Neural crest cell (in vitro differentiated cells): ENCODE measurements at places on chromosomes 5 and 9. TPM values are rescaled to one million over a fixed set of nuclear protein-coding genes. Genes with fewer than 3 reads are reported as not detected.
A peak's percentile ranks its signal among the peaks of the same experiment; 100 is the strongest.

DNA sequence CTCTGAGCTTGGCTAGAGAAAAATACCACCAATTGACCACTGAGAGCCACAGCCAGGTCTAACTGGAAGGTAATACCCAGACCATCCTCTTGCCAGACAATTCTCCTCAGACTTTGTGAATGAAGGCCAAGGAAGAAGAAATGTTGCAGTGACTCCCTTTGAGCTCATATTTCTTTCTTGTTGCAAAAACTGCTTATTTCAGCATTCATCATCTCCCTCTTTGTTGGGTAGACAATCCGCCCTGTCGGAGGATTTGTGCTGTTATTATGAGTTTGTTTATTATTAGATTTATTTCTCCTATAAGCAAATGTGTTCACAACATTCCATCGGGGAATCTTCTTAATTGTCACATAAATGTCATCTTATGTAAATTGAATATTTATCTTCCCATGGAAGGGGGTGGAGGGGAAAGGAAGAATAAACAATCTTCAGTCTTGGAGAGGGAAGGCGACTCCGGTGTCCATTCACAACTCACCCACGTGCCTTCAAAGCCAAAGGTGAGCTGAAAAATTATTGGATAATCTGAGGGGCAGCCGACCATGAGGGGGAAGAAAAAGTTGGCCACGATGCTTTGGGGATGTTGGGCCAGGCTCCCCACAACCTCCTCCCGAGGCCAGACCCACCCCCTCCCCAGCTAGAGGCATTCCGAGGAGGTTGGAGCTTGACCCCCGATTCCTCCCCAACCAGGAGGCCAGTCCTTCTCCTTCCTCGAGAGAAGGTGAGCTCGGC lies 1.8 kb upstream of the JADE2 start:
- no peak for DNase-seq
- peak overlapping the region; percentile 85 for H3K4me3 ChIP-seq
- H3K27ac ChIP-seq: no peak overlapping the region
- H3K36me3 ChIP-seq: no peaks in the 10 kb centered on the region

DNA sequence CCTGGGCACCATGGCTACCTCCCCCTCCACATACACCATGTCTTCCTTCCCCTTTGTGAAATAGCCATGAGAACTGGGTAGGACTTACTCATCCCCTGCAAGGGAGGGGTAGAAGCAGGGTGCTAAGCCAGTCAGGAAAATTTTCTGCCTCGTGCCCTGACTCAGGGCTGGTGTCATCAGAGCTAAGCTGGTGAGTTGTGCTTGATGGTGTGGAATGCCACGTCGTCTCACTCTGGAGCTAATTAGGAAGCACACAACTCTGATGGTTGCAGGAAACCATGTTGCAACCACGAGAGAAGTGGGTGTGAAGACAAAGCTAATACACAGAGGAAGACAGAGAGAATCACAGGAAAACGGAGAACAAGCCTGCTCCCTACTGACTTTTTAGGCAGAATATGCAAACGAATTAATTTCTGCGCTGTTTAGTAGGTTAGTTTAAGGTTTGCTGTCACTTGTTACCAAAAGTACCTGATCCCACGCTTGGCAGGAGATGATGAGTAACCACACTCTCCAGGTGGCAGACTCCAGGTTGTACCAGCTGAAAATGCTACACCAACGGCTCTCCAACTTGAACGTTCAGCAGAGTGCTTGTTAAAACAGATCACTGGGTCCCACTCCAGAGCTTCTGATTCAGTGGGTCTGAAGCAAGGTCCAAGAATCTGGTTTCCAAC lies 54.5 kb downstream of the STK10 start:
- H3K27me3 ChIP-seq: no peaks in the 10 kb centered on the region
- peaks cover 19% of the 10 kb centered on the region for H3K36me3 ChIP-seq
- H3K4me3 ChIP-seq: no peak overlapping the region
- no peaks in the 10 kb centered on the region for H3K4me1 ChIP-seq
- no peak for DNase-seq
- peak overlapping the region; percentile 35 for H3K27ac ChIP-seq

DNA sequence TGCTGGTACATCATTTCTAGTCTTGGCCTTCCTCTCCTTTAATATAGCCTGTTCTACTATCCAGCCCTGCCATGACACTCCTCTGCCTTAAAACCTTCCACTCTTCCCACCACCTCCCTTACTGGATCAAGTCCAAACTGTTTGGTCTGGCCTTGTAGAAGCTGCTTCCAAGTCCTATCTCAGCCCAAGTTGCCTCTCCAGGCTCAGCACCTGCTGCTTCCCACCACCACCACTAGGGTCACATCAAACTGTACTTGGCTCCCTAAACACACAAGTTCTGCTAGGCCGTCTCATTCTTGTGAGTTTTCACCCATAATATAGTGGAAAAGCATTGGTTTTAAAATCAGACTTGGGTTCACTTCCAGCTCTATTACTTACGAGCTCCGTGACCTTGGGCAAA lies 1.4 kb downstream of the NDUFA8 start:
- H3K36me3 ChIP-seq: no peaks in the 10 kb centered on the region
- H3K4me3 ChIP-seq: peak overlapping the region; percentile 66
- H3K27ac ChIP-seq: no peak overlapping the region
- H3K4me1 ChIP-seq: peaks cover 24% of the 10 kb centered on the region

The GADD45G gene
- total RNA-seq: 11.9 and 13.3 TPM in 2 replicates

The PCDHB15 gene
- total RNA-seq: 5.5 and 5.6 TPM in 2 replicates

GRCh38 chr9:113148372-113148705 lies 2.5 kb upstream of the SLC31A2 start:
- H3K27me3 ChIP-seq: peaks cover 7% of the 10 kb centered on the region
- peaks cover 7% of the 10 kb centered on the region for H3K4me1 ChIP-seq
- H3K36me3 ChIP-seq: no peaks in the 10 kb centered on the region
- H3K27ac ChIP-seq: no peak overlapping the region
- H3K4me3 ChIP-seq: peak overlapping the region; percentile 51

The ITK gene
- not detected in 2 replicates for total RNA-seq

DNA sequence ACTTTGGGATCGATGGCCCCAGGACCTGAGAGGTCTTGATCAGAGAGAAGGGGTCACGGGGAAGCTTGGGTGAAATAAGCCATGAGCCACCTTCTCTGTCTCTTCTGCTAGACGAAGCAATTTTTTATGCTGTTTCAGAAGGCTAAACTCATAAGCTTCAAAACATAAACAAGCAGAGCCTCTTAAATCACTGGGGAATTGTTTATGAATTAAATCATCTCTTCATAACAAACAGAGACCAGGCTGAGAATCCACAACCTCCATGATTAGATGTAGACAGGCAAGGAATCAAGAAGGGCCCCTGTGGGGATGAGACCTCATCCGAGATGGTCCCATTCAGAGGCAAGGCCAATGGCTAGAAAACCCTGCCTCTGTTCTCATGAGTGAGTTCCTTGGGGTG lies 21.7 kb upstream of the TCOF1 start:
- H3K4me3 ChIP-seq: no peak overlapping the region
- H3K27ac ChIP-seq: no peak overlapping the region
- peaks cover 37% of the 10 kb centered on the region for H3K4me1 ChIP-seq
- no peaks in the 10 kb centered on the region for H3K27me3 ChIP-seq
- DNase-seq: no peak

The DDX41 gene
- 125 and 130 TPM in 2 replicates for total RNA-seq

The CCDC69 gene
- total RNA-seq: 1.7 and 1.8 TPM in 2 replicates

DNA sequence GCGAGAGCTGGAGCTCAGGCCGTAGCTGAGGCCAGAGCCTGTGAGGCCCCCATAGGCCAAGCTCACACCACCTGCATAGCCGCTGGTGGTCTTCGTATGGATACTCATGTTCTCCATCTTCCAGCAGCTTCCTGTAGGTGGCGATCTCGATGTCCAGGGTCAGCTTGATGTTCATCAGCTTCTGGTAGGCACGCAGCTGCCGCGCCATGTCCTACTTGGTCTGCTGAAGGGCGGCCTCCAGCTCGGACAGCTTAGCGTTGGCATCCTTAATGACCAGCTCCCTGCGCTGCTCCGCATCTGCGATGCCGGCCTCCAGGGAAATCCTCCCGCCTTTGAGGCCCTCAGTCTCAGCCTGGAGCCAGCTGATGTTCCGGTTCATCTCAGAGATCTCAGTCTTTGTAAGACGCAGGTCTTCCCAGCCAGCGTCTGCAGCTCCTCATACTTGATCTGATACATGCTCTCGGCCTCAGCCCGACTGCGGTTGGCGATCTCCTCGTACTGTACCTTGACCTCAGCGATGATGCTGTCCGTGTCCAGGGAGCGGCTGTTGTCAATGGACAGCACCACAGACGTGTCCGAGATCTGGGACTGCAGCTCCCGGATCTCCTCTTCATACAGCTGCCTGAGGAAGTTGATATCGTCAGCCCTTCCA lies 172.1 kb downstream of the PPP2R2B start:
- no peak overlapping the region for H3K4me3 ChIP-seq
- peaks cover 3% of the 10 kb centered on the region for H3K4me1 ChIP-seq
- no peaks in the 10 kb centered on the region for H3K36me3 ChIP-seq
- H3K27ac ChIP-seq: no peak overlapping the region

The CNTNAP3B gene
- total RNA-seq: 9.4 and 10.0 TPM in 2 replicates
